ENCODE measurements at places on chromosomes 7 and 10.

GRCh38 chr10:92381543-92381954, 90.6 kb downstream of the MARCHF5 start:
- no peak for DNase-seq

- DNase-seq = no peak
These were observed 44.8 kb downstream of the SDK1 start for GRCh38 chr7:3345699-3346481.

GRCh38 chr10:49070701-49071100, 44.6 kb downstream of the VSTM4 start:
- DNase-seq = no peak

DNA sequence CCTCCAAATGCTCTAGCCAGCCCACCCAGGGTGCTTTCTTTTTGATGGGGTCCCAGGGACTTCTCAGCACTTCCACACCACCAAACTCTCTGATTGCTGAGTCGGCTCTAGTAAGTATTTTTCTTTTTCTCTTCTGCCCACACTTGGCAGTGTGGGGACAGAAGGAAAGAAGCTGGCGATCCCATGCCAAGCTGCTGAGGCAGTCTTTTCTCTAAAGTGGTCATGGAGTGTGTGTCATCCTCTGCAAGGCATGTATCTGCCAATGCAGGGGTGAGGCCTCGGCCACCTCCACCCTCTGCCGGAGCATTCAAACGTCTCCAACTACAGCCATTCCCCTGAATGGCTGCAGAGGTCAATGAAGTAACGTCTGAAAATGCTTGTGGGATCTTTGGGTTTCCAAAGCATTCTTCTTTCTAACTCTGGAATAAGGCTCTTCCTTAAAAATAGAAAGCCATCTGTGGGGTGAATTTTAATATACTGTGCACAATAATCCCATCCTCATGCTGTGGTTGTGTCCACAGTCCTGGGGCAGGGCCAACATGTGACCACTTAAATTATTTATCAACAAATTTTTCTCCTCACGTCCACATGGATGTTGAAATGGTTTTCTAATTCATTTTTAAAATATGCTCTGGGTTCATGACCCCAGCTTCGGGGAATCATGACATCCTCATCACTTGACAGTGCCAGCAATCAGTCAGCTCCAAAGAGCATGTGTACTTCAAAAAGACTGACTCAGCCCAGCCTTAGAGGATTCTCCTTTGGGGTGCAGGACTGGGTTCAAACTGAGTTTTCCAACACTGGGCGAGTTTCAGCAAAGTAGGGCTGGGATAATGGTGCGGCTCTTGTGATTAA, 171.3 kb upstream of the ITGB1 start:
- DNase-seq = peak; percentile 98

DNA sequence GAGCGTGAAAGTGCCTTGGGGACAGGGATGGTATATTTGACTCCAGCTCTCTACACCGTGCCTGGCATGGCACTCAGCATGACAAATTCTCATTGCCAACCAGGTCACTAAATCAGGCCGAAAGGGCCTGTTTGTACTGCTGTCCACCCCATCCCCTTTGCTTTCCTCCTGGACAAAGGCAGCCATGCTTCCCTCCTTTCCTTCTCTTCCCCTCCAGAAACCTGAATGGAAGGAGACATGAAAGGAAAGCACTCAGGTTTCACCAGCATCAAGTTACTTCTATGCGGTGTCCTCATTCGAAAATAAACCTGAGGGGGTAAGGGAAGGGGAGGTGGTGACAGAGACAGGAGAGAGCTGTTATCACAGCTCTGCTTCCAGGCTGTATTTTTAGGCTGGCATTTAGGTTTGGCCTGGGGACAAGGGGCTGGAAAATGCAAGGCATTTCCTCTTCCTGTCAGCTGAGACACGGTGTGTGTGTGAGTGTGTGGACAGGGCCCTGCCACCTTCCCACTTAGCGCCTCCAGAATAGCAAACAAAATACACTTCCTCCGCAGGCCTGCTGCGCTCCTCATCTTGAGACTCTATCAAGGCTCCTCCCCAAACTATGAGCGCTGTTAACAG, 79.9 kb upstream of the COL13A1 start:
- DNase-seq = peak; percentile 68

DNA sequence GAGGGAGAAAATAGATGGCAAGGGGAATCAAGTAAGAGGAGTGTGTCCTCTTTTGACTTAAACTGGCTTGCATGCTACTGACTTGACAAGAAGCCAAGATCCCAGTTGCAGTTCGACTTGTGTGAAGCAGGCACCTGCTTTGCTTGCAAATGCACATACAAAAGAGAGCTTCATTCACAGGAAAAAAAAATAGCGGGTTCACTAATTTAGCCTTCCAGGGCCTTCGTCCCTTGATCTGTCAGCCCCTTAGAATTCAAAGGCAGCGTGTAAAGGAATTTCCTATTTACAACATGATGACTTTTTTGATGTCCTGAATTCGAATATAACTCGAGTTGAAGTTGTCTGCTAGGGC, 192.1 kb downstream of the CELF2 start:
- no peak for DNase-seq

GRCh38 chr10:124827474-124827873, 25.9 kb downstream of the ABRAXAS2 start:
- DNase-seq = no peak

DNA sequence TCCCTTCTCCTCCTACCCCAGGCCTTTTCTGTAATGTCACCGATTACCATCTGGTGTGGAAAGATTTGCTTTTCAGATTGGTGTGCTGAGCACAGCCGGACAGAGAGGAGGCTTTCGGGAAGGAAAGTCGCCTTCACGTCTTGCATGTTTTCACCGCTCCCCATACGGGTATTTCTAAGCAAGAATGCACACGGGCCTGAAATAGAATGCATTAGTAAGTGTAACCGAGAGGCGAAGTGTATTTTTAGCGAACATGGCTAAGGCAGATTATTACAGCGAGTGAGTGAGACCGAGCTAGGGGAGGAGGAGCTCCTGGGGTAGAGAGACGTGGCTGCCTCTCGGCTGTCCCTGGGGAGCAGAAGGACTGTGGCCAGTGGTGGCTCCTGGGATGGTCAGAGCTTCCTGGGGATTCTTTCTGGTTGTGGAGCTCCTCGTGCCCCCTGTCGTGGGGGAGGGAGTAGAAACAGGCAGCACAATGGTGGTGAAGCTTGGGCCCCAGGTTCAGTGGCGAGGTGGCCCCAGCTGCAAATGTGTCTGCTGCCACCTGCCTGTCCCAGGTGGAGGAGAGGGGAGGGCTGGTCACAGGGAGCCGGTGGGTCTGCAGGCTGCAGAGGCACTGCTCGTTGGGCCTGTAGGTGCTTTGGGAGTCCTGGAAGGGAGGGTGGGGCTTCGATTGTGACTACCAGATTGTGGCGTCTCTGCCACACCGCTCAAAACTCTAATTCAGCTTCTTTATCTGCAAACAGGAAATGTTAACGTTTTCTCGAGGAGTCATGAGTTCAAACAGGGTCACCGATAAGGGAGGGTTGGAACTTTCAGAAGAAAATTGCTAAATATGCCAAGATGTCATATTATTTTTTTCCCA, 135.8 kb downstream of the CAMK1D start:
- DNase-seq = peak; percentile 18

GRCh38 chr7:144854839-144855424, 19.1 kb upstream of the TPK1 start:
- DNase-seq = peak; percentile 40

- DNase-seq = peak; percentile 90
These were observed 103.7 kb downstream of the PLXNA4 start for GRCh38 chr7:132472463-132473120.

GRCh38 chr10:89257581-89257980, 6.0 kb upstream of the LIPA start:
- no peak for DNase-seq

GRCh38 chr7:142391191-142391992, 133.5 kb upstream of the PRSS58 start:
- peak; percentile 16 for DNase-seq

GRCh38 chr7:144148224-144148827, 25.4 kb downstream of the OR2A14 start:
- no peak for DNase-seq

GRCh38 chr7:134419875-134420274, 39.0 kb downstream of the AKR1B1 start:
- DNase-seq = no peak

- no peak for DNase-seq
These were observed 72.6 kb downstream of the WNT2 start for GRCh38 chr7:117250245-117250644.

DNA sequence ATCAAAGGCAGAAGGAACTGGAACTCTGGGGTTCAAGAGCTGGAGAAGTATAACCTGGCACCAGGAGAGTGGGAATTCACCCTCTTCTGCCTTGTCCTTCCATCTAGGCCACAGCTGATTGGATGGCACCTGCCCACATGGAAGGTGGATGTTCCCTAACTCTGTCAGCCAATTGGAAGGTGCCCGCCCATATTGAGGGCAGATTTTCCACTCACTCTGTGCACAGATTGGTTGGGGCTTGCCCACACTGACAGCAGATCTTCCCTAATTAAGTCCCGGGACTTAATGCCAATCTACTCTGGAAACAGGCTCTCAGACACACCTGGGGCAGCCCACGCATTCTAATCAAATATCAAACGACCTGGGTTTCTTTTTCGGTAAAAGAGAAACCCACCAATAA, 1142.3 kb upstream of the CELF2 start:
- DNase-seq = no peak

DNA sequence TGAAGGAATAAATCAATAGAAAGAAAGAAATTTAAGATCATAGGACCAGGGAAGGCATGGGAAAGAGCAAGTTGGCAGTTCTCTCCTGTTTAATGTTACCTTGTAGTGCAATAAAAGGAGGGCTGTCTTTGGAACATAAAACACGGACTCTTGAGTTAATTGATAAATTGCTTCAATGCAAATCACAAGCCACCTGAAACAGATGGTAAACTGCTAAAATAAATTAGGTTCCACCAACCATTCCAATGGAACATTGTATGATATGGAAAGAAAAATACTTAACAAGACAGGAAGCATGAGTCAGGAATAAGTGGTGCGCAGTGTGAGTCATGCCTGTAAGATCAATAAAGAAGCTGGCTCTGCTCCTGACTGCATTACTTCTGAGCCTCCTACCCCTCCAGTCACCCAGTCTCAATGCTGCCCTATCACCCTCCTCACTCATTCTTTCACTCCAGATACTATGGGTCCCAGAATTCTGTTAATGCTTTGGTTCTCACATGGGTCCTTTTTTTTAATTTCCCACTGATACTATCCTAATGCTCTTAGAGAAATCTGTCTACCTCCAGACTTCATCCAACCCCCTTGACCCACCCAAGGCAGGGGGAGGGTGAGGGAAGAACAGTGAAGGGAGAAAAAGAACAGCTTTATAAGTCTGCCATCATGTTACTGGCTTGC, 78.9 kb downstream of the LRRC17 start:
- peak; percentile 96 for DNase-seq

DNA sequence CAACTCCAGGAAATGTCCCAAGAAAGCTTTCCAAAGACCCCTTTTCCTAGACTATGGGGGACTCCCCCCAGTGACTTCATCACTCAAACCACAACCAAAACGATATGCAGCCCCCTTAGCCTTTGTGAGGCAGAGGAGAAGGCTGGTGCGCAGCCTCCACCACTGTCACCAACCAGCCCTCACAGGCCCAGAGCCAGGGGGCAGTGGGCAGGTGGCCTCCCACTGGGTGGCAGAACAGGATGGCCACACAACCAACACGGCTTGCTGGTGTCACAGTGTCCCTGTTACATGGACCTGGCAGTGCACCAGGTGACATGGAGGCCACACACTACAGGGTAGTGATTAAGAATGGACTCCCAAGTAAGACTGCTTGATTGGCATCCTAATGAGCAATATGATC, 172.0 kb downstream of the PLXNA4 start:
- no peak for DNase-seq

GRCh38 chr7:47375121-47375938, 206.6 kb downstream of the TNS3 start:
- DNase-seq = peak; percentile 83

DNA sequence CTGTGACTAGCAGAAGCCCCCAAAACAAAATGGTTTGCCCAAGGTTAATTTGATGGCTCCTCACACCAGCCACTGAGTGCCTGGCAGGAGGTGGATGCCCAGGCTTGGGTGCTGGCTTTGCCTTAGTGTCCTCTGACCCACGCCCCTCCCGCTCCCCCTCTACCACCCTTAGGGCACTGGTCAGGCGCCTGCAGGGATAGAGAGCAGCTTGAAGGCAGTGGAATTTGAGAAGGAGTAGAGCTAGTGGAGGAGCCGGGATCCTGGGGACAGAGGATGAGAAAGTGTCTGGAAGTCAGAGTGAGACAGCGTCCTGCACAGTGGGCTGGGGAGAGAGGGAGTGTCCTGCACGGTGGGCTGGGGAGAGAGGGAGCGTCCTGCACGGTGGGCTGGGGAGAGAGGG, 139.4 kb downstream of the DNAJB6 start:
- no peak for DNase-seq

DNA sequence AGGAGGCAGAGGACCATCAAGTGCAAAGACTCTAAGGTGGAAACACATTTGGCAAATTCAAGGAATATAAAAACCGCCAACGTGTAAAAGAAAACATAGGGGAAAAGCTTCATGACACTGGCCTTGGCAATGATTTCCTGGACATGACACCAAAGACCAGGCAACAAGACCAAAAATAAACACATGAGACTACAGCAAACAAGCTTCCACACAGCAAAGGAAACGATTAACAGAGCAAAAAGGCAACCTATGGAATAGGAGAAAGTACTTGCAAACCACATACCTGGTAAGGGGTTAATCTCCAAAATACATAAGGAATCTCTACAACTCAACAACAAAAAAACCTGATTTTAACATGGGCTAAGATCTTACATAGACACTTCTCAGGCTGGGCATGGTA, 3.5 kb downstream of the GSTO1 start:
- no peak for DNase-seq

DNA sequence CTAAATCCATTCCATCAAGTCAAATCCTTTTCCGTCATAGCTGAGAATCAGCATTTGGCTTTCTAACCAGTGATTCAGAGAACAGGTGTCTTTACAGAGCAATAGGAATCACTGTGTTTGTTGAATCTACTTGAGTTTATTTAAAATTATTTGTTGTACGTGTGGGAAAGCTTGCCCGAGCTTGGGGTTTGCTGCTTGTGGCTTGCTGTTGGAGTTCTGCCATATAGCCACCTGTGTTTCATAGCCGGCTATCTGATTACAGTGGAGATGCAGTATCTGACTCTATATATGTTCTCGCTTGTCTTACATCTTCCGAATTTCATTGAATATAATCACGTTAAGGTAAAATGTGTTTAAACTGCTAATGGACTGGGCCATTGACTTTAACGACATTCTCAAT, 274.3 kb upstream of the MKI67 start:
- DNase-seq = no peak

DNA sequence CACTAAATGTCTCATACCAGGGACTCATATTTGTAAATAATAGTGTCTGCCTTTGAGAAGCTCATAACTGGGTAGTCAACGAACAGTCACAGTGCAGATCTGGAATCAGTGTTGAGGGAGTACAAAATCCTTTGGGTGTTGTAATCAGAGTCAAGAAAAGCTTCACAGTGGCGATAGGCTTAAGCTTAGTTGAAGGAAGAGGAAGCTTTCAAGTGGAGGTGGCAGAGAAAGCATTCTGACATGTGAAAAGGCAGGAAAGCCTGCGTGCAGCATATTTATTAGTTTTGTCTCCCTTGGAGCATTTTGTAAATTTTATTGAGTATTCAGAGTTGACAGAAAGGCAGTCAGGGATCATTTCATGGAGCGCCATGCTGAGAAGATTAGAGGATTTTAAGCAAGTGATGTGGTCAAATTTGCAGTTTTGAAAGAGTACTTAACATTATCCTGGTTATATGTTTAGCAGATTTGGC, 104.9 kb downstream of the ADK start:
- no peak for DNase-seq
